ENCODE measurements at places on chromosomes 12 and 14.

DNA sequence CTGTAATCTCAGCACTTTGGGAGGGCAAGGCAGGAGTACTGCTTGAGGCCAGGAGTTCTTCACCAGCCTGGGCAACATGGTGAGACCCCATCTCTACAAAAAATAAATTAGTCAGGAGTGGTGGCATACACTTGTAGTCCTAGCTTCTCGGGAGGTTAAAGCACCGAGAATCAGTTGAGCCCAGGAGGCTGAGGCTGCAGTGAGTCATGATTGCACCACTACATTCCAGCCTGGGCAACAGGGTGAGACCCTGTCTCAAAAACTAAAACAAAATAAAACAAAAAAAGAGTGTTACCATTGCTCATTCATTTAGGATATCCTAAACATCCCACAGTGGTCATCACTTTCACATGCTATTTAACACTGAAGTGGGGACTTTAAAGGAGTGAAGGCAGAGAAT, 7.8 kb downstream of the NEK9 start:
- no peak for DNase-seq

GRCh38 chr12:91422127-91422526, 239.5 kb upstream of the DCN start:
- no peak for DNase-seq

DNA sequence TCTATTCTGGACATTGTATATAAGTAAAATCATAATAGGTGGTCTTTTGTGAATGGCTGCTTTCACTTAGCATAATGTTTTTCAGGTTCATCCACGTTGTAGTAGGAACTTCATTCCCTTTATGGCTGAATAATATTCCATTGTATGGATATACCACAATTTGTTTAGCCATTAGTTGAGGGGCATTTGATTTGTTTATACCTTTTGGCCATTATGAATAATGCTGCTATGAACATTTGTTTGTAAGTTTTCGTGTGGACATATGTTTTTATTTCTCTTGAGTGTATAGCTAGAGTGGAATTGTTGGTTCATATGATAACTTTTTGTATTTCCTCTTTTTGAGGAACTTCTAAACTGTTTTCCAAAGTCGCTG, 123.3 kb downstream of the TTLL5 start:
- no peak for DNase-seq

DNA sequence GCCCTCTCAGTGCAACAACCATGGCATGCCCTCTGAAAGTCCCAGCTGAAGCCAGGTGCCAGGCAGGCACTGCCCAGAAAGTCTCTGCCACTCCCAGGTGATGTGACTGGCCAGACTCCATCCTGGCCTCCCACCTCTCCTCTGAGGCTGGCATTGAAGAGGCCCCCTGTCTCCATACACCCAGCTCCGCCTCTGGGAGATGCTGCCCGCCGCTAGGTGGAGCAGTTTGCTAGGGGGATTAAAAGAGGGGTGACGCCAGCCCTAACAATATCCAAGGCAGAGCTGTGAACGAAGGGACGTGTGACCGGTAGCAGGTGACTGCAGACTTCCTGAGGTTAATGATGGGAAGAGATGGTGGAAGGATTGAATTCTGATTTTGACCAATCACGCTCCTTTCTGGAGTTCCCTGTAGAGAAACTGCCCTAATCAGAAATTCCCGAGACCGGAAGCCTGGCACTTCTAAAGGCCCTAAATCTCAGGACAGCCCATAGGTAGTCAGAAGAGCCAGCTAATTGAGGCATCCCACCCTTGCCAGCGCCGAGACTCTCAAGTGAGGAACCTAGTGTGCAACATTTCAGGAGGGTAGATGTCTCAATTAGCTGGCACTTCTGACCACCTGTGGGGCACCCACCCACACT, 8.3 kb upstream of the PLEK2 start:
- DNase-seq: no peak

GRCh38 chr14:23572836-23573235, 5.2 kb upstream of the AP1G2 start:
- DNase-seq: no peak

GRCh38 chr14:70934502-70935134, 27.4 kb downstream of the PCNX1 start:
- no peak for DNase-seq

DNA sequence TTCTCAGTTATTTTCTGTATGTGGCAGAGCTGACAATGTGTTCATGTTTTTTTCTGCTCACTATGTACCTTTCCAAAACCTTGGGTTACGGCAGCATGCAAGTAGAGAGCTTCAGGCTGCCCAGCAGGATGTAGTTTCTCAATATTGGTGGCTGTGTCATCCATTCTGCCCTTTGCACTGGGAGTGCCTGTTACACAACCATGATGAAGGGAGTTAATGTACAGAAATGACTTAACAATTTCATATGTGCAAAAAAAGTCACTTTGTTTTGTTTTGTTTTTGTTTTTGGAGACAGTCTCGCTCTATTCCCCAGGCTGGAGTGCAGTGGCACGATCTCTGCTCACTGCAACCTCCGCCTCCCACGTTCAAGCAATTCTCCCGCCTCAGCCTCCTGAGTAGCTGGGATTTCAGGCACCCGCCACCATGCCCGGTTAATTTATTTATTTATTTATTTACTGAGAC, 6.1 kb upstream of the CNIH1 start:
- DNase-seq: peak; percentile 57

GRCh38 chr12:52295663-52296062, 4.3 kb upstream of the KRT81 start:
- DNase-seq: no peak

GRCh38 chr12:86917121-86917520, 660.9 kb upstream of the MGAT4C start:
- DNase-seq: no peak

DNA sequence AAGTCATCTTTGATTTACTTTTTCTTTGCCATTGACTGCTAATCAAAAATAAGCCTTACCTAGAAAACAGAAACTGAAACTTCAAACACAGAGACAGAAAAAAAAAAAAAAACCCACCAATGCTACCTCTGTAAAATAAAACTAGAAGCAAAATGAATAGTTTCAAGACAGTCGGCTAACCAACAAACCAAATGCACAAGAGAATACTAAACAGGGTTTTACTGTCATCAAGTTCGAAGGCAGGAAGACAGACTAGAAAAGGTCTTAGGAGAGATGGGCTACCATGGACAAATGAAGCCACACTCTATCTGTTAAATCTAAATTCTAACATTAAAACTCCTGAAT, 59.5 kb downstream of the SEL1L start:
- DNase-seq: no peak

GRCh38 chr12:85949253-85949652, 75.2 kb downstream of the NTS start:
- no peak for DNase-seq

- DNase-seq: no peak
Measured at GRCh38 chr14:86057018-86057667, 527.2 kb downstream of the FLRT2 start.

GRCh38 chr12:131153956-131154355, 200.2 kb downstream of the ADGRD1 start:
- no peak for DNase-seq

DNA sequence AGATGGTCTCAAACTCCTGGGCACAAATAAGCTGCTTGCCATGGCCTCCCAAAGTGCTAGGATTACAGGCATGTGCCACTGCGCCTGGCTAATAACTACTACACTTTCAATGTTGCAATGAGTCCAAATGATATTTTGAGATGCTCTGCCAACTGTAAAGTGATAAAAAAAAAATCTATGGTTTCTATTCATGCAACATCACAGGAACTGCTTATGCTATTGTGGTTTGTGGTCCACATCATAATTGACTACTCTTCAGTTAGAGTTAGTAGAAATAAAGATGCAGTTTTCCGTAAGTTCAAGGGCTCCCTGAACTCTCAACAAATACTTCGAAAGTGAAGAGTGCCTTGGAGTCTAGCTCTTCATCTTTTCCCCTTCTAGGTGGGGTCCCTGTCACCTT, 239.4 kb downstream of the C12orf75 start:
- no peak for DNase-seq

DNA sequence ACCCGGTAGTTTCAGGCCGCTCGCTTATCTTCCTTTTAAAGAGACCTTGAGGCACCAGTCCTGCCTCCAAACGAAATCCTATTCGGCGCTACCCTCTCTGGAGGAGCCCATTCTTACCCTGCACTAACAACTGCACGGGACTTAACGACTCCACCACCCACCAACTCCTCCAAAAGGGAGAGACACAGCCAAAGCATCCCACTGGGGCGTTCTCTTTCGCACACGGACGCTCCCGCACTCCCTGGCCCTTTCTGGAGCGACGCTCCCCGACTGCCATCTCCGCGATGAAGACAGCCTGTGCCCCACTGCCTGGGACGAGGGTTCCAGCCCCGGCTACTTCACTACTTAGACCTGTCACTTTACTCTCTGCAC, 650 bp downstream of the GALC start:
- no peak for DNase-seq

- no peak for DNase-seq
Measured at GRCh38 chr12:23533265-23533664, 416.2 kb downstream of the SOX5 start.

DNA sequence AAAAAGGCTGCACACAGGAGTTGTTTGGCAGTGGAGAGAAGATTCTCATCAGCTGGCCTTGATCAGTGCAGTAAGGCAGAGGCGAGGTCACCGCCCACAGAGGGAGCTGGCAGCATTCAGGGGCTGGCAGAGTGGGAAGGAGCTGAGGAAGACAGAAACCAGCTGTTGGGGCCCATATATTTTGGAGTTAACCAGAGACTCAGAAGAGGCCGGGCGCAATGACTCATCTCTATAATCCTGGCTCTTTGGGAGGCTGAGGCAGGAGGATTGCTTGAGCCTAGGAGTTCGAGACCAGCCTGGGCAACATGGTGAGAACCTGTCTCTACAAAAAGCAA, 17.7 kb downstream of the SMCO2 start:
- DNase-seq: no peak

GRCh38 chr12:66491853-66492252, 187.0 kb downstream of the GRIP1 start:
- DNase-seq: no peak

DNA sequence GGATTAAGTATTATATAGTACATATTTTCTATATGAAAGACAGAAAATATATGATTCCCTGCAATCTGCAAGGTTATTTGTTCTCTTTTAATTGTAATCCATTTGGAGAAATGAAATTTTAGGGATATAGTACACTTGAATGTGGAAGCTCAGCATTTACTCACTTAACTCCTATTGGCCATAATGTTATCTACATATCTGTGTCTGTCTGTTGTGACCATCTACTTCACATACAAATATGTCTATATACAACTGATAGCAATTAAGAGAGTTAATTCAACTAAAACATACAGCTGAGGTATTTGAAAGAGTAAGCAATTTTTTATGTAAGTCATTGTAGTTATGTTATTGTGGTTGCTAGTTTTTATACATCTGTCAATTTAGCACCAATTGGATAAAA, 12.9 kb downstream of the FOXG1 start:
- no peak for DNase-seq

- no peak for DNase-seq
Measured at GRCh38 chr12:116294454-116295165, 17.1 kb upstream of the MED13L start.

GRCh38 chr12:4763549-4763948, 43.3 kb downstream of the GALNT8 start:
- no peak for DNase-seq

GRCh38 chr12:110995016-110995415, 74.6 kb upstream of the MYL2 start:
- no peak for DNase-seq

- no peak for DNase-seq
Measured at GRCh38 chr14:32012571-32012970, 64.5 kb upstream of the ARHGAP5 start.

DNA sequence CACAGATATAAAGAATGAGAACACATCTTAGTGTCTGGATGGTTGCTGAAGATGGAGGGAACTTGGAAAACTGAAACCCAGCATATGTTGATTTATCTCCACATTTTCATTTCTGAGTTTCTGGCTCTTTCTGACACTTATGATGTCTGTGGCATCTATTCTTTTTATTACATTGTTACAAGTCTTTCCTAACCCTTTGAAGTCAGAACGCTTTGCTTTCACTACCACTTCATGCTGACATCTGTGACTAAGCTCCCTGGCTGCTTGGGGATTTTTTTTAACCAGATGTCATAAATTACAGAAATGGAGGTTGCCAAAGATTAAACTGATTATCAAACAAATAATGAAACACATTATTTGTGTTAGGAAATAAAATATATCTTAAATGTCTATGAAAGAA, 188.7 kb downstream of the KITLG start:
- no peak for DNase-seq

DNA sequence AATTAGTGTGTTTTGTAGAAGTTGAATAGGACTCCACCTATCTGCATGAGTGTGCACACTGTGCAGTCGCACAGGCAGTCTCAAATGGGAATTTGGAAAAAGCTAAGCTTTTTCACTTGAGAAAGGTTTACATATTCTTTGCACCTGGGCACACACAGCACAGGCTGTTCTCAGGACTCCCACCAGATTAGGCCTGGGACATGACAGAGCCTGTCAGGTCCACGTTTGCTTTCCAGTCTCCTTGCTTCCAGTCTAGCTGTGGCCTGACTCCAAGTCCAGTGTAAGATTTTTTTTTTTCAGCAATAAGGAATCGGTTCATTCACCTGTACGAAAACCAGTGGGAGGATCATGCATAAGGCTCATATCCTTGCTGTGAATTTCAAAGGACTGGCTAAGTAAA, 181.3 kb downstream of the ZFP36L1 start:
- DNase-seq: no peak

Data from epithelial cell of prostate (primary cell).